ENCODE measurements at places on chromosomes 6 and 20.
A peak's percentile ranks its signal among the peaks of the same experiment; 100 is the strongest.

GRCh38 chr20:38466171-38466570 is 6.5 kb upstream of the RALGAPB start:
- DNase-seq: no peak

GRCh38 chr20:54234991-54235390 is 27.1 kb downstream of the PFDN4 start:
- DNase-seq: no peak

GRCh38 chr6:117840541-117840983 is 66.5 kb upstream of the SLC35F1 start:
- no peak for DNase-seq

GRCh38 chr20:15703171-15703911 is 869.9 kb downstream of the KIF16B start:
- DNase-seq: no peak

DNA sequence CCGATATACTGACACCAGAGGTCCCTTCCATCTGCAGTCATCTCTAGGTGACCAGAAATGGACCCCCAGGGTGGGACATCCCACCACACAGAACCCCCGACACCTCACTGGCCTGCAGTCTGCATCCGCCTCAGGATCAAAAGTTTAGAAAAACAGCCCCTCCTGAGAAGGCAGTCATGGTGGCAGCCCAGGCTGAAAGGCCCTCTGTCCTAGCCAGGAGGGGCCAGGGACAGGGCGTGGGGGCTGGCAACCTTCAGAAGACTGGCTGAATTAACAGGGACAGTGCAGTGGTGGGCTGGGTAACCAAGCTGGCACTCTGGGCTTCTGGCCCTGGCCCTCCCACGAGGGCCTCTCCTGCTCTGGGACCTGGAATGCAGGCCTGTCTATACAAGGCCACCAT is 34.3 kb upstream of the MDFI start:
- DNase-seq: no peak

DNA sequence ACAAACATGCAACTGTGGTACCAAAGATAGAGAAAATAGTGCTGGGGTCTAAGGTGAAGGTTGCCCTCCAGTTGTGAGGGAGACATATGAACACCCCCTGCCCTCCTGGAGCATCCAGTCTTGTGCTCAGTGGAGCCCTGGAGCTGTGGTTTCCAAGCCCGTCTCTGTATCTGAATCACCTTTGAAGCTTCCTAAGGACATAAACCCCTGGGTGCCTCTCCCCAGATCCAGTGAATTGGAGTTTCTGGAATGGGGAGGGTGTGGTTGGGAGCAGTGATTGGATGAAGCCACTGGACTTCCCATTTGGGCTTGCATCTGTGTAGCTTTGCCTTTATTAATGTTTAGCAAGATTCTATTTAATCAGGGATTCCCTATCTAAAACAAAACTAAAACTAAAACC is 22.4 kb upstream of the E2F3 start:
- no peak for DNase-seq

DNA sequence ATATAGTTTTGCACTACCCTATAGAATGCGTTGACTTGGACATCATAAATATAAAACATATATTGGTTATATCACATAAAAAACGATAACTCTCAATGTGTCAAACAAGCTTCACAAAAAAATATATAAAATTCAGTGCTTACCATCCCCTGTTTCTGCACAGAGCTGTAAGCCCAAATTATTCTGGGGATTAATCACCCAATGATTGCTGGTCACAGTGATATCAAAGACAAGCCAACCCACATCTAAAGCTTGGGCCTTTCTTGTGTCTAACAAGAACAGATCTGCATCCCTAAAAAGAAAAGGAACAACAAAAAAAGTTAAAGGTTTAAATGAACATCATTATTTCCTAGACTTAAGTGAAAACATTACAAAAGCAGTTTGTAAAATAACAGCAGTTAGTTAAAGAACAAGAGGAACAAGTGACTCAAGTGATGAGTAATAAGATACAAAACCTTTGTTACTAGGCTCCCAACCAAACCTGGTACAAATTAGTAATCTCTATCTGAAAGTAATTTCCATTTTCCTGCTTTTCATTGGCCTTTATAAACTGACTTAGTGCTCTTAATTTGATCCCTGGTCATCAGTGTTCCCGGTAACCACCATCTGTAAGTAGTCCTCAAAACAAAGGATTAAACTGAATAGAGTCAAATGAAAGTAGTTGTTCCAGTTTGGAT is 81.1 kb downstream of the BMP5 start:
- DNase-seq: no peak

DNA sequence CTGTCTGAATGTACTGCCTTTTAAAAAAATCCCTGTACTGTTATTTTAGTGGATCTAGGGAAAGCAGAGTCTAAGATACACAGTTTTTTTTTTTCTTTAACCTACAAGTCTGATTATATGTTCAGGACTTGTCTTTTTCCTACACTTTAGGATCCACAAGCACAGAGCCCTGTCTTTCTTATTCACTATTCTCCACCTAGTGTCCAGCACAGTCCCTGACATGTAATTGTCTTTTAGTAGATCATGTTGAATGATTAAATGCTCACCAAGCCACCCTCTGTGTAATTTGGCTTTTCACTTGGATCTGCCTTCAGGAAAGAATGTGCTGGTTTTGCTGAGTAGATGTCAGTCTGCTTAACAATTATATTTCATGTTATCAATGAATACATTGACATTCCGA is 35.8 kb upstream of the YWHAB start:
- DNase-seq: no peak

- no peak for DNase-seq
Measured at GRCh38 chr20:51326201-51326819, 216.2 kb downstream of the NFATC2 start.

DNA sequence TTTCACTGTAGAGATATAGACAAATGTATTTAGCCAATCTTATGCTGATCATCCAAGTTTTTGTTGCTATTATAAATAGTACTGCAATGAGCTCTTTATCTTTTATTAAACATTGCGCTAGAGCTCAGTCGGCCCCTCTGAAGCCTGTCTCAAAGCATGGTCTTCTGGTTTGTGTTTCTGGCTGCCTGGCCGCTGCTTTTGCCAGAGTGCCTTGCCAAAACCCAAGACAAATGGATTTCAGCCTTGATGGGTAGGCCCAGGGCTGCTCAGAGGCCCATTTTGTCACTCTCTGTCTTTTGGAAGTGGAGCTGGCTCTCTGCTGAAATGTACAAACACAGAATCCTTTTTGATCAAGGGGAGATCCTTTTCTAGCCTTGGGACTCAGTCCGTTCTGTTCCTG is 102.9 kb upstream of the KCNG1 start:
- no peak for DNase-seq

DNA sequence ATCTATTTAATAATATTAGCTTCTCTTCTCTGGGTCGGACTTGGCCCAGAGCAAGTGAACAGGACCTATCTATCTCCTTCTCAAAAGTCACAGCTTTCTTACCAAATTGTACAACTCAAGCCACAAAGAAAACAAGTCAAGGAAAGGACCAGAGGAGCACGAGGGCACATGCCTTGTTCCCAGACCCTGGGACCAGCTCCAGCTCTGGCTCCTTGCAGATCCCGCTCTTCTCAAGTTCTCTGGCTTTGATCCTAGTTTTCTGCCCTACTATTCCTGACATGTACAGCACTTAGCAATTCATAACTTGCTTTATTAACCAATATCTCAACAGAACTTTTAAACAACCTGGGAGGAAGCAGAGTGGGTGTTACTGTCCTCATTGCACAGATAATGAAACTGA is 185.9 kb downstream of the ESR1 start:
- DNase-seq: no peak

GRCh38 chr20:3915691-3916090 is 26.5 kb downstream of the PANK2 start:
- DNase-seq: no peak

DNA sequence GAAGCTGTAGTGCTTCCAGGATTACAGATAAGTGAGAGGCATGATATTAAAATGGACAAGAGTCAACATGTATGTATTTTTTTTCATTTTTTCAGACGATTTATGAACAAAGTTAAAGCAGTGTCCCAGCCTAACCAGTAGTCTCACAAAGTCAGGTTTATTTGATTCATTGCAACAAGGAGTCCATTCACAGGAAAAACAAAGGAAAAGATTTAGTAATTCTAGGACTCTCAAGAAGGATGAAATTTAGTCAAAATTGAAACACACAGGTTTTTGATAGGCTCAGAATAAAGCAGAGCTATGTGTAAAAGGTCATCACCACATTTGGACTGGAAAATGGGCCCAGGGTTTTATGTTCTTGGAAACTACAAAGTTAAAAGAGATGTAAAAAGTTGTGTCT is 84.0 kb downstream of the ZNF133 start:
- DNase-seq: no peak

- no peak for DNase-seq
Measured at GRCh38 chr6:83867527-83868161, 8.2 kb downstream of the CYB5R4 start.

- no peak for DNase-seq
Measured at GRCh38 chr6:122799140-122799745, 10.2 kb downstream of the SMPDL3A start.

DNA sequence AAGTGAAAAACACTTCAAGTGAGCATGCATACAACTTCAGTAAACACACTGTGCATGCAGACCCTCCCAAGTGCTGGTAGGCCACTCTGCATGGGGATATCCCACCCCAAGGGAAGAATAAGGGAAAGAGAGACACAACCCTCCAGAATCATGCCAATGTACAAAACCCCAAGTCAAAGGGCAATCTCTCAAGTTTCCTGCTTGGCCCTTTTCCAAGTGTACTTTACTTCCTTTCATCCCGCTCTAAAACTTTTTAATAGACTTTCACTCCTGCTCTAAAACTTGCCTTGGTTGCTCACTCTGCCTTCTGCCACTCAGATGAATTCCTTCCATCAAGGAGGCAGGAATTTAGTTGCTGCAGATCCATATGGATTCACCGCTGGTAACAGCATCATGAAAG is 205.7 kb upstream of the PROKR2 start:
- DNase-seq: no peak

GRCh38 chr6:135094403-135094821 is 39.8 kb upstream of the HBS1L start:
- DNase-seq: peak; percentile 81

GRCh38 chr6:158143700-158144099 is 24.4 kb downstream of the SERAC1 start:
- no peak for DNase-seq

DNA sequence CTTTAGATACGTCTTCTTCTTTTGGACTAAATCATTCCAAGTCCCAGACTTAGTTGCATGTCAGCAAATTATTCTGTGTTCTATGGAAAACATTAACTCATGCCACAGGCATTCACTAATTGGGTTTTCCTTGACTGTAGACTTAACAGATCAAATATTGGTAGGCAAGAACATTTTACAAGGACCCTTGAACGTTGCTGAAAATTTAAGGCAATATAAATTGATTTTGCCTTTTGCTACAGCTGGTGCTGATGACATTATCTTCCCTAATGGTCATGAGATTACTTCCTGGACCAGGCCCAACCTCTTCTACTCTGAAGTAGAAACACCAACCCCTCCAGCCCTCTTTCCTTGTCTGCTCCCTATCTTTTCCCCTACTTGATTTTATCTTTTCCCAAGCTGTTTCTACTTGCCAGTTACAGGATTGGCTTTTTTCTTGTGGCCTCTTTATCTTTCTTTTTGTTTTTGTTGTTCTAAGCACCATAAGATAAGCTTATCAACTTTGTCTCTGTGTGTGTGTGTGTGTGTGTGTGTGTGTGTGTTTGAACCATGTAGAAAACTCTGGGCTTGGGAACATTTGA is 514.0 kb upstream of the SOX4 start:
- DNase-seq: no peak

- no peak for DNase-seq
Measured at GRCh38 chr6:156867121-156867520, 89.9 kb downstream of the ARID1B start.

DNA sequence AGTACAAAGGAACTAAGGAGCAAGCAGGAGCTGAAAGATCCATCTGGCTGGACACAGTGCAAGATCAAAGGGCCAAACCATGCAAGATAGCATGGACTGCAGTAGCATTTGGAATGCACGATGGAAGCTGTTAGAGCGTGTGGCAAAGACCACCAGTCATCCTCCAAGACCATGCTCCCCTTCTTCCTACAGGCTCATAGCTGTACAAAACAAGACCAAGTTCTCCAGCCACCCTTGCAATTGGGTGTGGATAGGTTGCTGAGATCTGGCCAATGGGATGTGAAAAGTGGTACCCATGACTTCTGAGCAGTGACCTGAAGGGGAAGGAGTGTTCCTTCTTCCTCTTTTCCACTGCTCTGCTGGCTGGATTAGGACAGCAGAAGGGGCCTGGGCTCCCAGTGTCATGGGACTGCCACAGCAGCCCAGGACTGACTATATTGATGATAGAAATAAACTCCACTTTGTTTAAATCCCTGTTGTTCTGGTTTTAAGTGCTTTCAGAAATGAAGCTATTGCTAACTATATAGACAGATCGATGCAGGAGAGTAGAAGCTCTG is 64.9 kb downstream of the SLC22A23 start:
- no peak for DNase-seq

DNA sequence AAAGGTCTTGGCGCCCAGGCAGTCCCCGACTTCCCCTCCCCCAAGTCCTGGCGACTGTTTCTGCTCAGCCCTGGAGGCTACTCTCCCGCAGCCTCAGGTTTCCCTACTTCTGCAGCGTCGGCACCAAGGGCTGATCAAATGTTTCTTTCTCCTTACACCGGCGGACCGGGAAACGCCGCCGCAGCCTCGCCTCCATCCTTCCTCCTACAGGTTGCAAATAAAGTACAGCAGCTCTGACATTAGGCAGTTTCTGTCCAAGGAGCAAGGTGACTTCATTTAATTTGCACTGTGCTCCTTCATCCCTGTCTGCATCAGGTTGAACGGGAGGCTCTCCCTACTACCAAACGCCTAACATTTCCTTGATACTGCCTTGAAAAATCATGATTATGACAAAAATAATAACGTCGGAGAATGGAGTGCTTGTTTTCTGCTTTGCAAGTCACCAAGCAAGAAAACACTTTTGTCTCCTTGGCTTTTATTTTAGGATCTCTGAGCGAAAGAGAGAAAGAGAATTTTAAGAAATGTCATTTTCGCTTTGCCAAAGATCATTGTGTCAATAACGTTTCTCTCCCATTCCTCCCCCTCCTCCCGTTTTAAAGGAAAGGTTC is 1.0 kb downstream of the CLIC5 start:
- peak; percentile 16 for DNase-seq
